Transverse colon (tissue), 4 donors: ENCODE measurements at places on chromosomes 12 and 14.

GRCh38 chr14:35140718-35141581 is 18.6 kb downstream of the PRORP start:
- no peak for DNase-seq

DNA sequence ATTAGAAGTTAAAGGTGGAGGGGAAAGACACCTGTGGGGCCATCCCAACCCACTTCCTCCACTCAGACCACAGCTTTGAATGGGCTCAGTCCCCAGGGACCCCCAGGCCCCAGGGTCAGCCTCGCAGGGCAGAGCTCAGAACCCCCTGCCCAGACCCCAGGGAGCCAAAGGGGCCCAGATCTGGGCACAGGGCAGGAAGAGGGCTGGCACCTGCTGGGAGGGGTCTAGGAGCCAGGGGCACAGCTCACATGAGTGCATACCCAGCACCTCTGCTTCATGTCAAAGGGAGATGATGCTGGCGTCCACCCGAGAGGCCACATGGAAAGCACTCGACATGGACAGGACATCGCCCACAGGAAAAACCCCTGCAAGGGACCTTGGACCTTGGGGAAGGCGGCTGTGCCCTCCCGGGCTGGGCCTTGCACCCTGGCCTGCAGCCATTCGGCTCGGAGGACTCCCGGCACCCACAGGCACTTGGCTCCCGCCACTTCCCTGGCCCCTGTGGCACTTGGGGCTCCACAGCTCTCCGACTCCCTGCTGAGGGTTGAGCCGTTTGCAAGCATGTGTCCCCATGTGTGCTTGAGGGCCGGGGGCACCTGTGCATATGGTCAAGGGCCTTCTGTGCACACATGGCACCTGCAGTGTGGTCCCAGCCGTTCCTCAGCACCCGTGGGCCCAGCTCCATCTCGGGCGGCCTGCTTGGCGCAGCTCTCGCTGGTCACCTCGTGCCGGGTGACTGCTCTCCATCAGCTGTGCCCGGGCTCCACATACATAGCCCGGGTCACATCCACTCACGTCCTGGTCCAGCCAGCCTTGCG is 7.8 kb upstream of the AMN start:
- DNase-seq: no peak

GRCh38 chr14:21579976-21580375 is at the start of gene OR10G3:
Gene OR10G3 (minus strand): TSS chr14:21580076. CDS start chr14:21570744, 9,332 bp downstream.
- DNase-seq: no peak

- no peak for DNase-seq
Observed at GRCh38 chr12:75137896-75138295, 71.7 kb downstream of the KCNC2 start.

- no peak for DNase-seq
Observed at GRCh38 chr12:46921048-46921763, 95.4 kb upstream of the SLC38A4 start.

DNA sequence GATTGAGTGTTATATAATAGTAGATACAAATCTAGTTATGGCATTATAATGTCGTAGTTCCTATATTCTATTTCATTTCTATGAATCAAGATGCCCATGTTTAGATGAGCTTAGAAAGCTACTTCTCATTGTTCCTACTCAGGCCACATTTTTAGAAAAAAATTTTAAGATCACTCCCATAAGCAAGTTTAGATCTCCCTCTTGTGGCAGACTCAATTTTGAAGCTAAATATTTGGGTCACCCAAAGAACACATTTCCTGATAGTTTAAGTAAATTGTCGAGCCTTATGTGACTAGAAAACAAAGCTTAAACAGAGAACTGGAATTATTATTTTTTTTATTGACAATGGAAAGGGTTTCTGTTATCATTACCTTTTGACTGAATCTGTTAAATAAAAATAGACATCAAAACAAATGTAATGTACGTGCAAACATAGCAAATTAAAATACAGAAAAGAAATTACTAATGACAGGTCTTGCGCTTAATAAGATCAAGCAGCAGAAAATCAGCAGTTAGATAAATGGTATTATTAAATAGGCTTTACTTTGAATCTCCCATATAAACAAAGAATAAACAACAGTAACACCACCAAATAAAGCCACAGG is 180.2 kb downstream of the ACSS3 start:
- no peak for DNase-seq

- no peak for DNase-seq
Observed at GRCh38 chr12:58189030-58189429, 247.7 kb downstream of the ATP23 start.

- DNase-seq: no peak
Observed at GRCh38 chr12:16238661-16239060, 38.8 kb downstream of the SLC15A5 start.

DNA sequence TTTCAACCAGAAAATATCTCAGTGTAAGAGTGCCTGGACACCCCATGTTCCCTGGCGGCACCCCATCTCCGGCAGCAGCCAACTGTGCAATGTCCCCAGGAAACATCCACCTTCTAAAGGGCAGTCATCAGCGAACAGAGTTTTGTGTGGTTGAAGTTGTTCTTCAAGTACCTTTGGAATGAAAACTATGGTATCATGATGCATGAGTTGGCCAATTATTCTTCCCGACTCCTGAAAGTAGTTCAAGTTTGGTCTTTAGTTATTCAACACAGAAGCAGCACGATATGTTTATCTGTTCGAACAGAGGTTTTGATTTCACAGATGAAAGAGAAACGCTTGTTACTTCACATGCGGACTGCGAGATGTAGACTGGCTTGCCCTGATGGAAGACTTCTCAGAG is 21.1 kb upstream of the TTC7B start:
- DNase-seq: no peak

- DNase-seq: no peak
Observed at GRCh38 chr12:14689996-14690395, 6.4 kb downstream of the GUCY2C start.

DNA sequence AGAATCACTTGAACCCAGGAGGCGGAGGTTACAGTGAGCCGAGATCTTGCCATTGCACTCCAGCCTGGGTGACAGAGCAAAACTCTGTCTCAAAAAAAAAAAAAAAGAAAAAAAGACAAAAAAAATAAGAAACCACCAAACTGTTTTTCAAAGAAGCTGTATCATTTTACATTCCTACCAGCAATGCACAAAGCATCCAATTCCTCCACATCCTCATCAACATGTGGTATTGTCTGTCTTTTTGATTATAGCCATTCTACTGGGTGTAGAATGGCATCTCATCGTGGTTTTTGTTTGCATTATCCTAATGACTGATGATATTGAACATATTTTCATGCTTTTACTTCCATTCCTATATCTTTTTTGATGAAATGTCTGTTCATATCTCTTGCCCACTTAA is 36.2 kb upstream of the GNG2 start:
- no peak for DNase-seq

DNA sequence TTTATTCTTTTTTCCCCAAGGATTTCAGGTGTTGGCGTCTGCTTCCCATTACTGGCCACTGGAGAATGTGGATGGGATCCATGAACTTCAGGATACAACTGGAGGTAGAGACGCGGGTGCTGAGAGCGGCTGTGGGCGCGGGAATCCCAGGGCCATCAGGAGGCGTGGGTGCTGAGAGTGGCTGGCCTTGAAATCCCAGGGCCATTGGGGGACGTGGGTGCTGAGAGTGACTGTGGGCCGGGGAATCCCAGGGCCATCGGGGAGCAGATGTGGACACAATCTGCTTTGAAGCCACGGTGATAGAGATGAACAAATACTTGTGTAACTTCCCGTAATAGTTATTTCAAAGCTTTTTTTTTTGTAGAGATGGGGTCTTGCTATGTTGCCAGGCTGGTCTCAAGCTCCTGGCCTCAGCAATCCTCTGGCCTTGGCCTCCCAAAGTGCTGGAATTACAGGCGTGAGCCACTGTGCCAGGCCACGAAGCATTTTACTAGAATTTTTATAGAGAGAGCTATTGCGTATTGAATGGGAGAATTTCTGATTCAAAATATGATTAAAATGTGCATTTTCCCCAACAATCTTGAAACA is 12.8 kb downstream of the ADGRD1 start:
- no peak for DNase-seq

DNA sequence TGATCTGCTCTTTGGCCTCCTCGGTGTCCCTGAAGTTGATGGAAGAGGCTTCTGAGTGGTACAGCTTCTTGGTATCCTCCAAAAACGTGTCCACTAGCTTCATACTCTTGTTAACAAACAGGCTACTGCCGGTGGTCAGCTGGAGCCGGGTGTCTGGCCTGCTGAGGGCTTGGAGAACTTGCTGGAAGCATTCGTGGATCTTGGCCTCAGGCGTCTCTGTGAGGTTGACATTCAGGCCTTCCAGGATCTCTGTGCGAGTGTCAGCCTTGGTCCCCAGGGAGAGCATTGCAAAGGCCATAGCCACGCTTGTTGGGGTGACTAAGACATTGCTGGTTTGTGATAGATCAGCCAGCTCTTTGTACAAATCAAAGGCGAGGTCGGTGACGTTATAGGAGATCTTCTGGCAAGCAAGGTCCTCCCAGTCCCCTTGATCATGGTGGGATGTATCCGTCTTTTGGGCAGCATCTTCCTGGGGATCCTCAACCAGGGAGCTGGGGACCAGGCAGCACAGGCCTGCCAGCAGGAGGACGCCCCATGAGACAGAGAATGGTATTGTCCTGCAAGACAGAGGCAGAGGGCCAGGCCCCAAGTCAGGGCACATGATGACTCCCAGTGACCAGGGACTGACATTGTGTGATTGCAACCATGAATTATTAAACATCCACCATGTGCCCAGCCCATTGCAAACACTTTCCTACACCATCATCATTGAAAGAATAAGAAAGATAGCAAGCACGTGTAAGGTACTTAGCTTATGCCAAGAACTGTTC is 22.1 kb downstream of the SERPINA1 start:
- DNase-seq: no peak

DNA sequence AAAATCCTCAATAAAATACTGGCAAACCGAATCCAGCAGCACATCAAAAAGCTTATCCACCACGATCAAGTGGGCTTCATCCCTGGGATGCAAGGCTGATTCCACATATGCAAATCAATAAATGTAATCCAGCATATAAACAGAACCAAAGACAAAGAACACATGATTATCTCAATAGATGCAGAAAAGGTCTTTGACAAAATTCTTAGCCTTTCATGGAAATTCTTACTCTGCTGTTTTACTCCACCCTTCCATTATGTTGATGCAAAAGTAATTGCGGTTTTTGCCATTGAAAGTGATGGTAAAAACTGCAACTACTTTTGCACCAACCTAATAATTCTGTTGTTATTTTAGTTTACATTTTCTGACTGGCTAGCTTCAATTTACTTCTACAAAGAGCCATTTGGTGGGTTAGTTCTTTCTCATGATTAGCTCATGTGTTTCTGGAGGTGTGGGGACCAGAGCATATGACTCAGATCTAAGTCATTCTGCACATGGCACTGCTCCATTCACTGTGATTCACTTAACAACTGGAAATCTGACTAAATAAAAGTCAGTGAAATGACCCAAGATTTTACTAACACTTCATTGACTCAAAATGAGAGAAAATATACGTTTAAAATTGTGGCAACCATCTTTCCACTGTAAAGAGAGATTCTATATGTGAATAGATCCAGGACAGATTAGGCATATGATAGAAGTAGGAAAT is 99.9 kb downstream of the TMTC3 start:
- no peak for DNase-seq

DNA sequence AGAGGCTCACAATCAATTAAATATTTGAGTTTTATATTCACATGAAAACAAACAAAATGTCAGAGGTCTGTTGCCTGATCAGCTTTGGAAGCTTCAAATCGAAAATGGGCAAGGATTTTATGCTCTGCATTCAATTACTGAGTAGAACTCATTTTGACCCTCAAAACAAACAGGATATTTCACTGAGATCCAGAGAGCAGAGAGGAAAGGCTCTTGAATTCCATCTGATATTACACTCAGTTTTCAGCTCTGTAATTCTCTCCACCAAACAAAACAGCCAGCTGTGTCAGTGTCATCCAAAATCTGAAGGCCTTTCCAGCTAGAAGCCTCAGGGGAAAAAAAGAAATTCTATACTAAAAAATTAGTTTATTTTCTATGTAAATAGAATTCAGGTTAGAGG is 128.6 kb upstream of the FLRT2 start:
- no peak for DNase-seq

- DNase-seq: peak; percentile 50
Observed at GRCh38 chr14:103526247-103526913, 2.6 kb upstream of the TRMT61A start.

DNA sequence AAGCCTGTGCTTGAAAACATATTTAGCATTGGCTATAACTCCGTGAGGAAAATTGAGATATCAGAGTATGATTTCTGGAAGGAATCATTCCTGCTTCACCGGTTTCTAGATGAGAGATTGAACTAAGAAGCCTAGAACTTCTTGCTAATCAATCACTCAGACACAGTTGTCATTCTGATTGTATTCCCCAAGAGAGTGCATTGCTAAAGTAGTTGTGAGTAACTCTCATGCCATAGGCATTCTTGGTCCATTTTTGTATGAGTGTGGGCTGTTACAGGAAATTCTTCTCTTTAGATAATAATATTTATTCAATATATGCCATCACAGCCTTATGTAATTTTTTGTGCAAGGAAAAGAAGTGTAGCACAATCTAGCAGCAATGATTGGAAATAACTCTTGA is 893.3 kb upstream of the MDGA2 start:
- no peak for DNase-seq

DNA sequence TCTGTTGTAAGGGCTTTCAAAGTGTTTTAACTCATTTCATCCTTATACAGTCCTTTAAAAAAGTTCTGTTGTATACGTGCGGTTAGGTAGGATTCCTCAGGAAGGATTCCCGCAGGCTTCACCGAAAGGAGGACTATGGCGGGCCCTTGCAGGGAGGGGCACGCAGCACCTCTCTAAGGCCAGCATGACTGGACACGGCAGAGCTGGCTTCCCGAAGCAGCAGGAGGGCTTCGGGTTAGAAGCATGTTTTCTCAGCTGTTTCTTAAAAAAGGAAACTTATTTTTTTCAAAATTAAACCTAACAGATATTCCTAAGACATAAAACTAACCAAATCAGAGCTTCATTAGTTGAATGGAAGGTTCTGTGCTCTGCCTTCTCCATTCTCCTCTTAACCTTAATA is 21.3 kb downstream of the IQSEC3 start:
- no peak for DNase-seq

- DNase-seq: no peak
Observed at GRCh38 chr12:80869264-80869663, 68.5 kb downstream of the LIN7A start.

DNA sequence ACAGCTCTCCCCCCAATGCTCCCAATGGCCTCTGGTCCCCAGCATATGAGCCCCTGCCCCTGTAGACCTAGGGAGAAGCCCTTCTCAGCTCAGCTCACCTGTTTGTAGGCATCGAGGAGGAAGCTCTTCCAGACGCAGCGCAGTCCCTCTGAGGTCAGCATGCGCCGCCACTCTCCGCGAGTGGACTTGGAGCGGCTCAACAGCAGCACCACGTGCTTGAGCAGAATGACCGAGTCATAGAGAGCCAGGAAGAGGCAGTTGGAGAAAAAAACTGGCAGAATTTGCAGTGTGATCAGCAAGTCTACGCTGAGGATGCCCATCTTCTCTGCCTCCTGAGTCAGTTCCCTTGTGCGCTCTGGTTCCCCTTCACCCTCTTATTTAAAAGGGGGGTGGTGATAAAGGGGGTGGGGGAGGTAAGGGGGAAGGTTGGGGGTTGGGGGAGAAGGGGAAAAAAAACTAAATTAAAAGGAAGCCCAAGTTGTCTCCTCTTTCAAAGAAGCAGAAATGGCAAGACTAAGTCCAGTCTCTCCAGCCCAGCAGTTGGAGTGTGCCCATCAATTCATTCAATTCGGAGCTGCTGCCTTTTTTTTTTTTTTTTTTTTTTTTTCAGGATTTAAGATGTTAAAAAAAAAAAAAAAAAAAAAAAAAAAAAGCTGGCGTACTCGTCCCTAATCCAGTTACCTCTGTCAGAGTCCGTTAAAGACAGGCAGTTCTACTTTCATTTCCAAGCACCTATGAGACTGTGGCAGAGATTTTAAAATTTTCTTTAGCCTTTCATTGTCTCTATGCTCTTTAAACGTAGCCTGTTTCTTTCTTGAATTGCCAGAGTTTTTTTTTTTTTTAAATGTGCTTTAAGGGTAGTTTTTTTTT is at the start of gene DIO2:
DIO2 (minus strand) TSS at position 352 of the 870 bp plus-strand sequence; CDS start at position 320, 32 bp downstream.
- DNase-seq: no peak
